ENCODE measurements at places on chromosomes 11 and 22.

GRCh38 chr11:9187616-9188015, 77.5 kb downstream of the DENND5A start:
- DNase-seq, result no peak

DNA sequence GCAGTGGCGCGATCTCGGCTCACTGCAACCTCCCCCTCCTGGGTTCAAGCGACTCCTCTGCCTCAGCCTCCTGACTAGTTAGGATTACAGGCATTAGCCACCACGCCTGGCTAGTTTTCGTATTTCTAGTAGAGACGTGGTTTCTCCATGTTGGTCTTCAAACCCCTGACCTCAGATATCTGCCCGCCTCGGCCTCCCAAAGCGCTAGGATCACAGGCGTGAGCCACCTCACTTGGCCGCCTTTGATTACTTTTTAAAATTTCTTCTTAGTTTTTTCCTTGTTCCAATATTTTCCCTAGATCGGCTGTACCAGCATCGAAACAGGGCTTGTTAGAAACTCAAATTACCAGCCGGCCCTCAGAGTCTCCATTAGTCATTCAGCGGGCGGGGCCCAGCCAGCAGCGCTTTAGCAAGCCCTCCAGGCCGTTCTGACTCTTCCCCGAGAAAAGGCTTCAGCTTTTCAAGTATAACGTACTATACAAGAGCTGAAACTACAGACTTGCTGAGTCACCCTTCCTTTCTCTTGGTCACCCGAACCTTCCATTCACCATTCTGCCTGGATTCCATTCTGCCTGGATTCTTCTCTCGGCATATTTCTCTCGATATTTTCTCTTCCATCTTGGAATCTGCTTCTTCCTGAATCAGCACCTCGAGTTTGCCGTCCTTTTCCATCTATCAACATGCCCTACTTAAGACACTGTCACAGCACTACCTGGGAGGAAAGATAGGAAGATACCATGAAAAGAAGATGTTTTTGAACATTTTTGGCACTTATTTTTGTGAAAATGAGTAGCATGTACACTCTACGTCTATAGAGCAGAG, 6.7 kb upstream of the CAPRIN1 start:
- DNase-seq, result no peak

GRCh38 chr22:36486619-36487384, 5.4 kb upstream of the TXN2 start:
- no peak for DNase-seq

DNA sequence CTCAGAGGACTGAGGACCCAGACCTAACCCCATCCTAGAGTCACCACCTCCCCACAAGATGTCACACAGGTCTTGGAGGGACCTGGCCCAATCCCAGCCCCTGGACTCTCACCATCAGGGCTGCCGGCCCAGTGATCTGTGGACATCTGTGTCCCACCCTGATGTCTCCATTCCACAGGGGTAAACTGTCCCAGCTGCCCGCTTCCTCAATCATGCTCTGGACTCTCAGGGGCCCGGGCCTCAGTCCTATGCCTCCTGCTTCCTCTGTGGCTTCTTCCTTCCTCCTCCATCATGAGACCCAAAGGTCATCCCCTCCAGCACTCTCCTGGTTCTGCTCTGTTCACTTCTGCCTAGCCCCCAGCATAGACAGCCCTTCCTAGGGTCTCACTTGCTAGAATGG, 32.2 kb downstream of the ARAP1 start:
- DNase-seq, result no peak

GRCh38 chr22:20211997-20212753, 55.9 kb downstream of the RTN4R start:
- DNase-seq, result no peak

GRCh38 chr11:72423840-72424239, 10.5 kb downstream of the CLPB start:
- DNase-seq, result no peak

- DNase-seq, result no peak
These were observed 341.1 kb upstream of the LUZP2 start for GRCh38 chr11:24155792-24156191.

DNA sequence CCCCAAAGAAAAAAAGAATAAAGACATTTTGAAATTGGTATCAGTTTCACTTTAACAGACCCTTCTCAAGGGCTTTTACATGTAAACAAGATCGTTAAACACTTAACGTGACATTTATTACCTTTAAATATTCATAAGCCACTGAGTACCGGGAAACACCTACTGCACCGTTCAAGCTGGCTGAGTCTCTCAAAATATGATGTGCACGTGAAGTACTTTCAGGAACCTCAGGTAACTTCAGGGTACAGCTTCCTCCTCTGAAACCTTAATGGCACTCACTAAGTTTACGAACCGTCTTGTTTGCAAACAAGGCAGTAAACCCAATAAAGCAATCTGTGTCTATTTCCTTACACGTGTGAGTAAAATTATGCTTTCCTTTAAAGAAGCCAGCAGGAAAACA, 105.5 kb upstream of the TENM4 start:
- DNase-seq, result no peak
